ENCODE measurements at places on chromosomes 7 and 10.

GRCh38 chr10:52500476-52500875, 186.4 kb downstream of the DKK1 start:
- no peak for DNase-seq

- DNase-seq, result no peak
These were observed 174.4 kb downstream of the CREB5 start for GRCh38 chr7:28586736-28587135.

DNA sequence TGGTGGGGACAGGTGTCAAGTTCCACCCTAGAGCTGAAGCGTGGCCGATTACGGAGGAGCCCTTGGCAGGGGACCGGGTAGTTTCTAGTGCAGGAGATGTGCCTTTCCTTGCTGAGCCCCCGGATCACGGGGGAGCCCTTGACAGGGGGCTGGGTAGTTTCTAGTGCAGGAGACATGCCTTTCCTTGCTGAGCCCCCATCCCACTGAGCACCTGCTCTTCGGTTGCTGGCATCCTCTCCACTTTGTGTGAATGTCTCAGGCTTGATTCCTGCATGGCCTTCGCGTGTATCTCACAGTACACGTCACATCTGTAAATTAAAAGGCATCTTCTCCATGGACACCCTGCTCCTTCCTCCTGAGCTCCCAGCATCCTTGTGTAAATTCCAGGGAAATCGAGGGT, 263.5 kb downstream of the ADARB2 start:
- no peak for DNase-seq

- DNase-seq, result no peak
These were observed 29.1 kb downstream of the GALNT11 start for GRCh38 chr7:152054367-152055230.

DNA sequence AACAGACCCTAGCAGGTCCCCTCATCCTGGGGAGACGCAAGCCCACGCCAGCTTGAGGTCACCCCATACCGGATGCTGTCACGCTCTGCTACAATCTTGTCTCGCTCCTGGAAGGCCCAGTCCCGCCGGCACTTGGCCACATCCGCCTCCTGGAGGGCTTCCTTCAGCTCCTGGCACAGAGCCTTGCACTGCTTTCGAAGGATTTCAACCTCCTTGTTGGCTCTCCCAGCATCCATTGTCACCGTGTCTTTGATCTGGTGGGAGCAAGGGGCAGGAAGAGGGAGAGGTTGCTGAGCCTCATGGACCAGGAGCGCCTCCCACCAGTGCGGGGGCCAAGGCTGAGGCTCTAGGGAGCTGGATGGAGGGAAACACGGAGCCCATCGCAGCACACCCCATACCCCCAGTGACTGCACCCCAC, 90.9 kb downstream of the DLG5 start:
- DNase-seq, result no peak

GRCh38 chr7:43572516-43573049, 10.3 kb upstream of the STK17A start:
- DNase-seq, result peak; percentile 35

DNA sequence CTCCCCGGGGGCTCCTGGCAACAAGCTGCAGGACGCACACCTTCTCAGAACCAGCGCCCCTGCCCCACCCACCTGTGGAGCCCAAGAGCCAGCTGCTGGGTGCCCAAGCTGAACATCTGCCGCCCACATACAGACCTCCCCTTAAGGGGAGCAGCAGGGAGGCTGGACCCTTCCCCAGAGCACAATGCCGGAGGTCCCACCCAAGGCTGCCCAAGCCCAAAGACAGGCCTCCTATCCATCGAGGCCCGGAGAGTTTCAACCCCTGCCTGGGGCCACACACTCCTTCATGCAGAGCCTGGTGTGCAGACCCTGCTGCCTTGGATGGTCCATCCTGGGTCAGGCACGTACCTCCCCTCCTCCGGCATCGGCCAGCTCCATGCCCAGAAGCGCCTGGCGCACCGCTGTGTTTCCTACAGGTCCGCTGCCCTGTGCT, 48.7 kb downstream of the VIPR2 start:
- DNase-seq, result no peak

DNA sequence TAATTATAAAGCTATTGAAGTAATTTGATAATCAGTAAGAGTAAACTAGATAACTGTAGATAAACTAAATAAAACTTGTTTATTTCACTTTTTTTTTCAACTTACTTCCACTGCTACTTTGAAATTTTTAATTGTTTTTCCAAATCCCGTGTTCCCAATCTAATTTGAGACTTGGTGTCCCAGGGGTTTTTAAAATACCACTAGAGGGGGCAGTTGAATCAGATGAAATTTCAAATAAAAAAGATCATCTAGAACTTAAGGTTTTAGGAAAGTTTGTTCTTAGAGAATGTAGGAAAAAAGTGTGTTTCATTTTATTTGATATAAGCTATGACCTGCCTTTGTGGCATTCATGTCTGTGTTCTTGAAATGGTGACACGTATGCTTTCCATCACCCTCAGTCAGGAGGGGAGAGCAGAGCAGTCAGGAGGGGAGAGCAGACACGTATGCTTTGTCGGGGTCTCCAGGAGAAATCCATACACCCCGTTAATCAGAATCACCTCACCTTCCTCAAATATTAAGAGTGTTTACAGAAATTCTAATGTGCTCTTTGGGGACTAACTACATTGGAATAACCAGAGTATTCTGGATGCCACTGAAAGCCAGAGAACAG, 49.9 kb downstream of the C10orf67 start:
- DNase-seq, result no peak

DNA sequence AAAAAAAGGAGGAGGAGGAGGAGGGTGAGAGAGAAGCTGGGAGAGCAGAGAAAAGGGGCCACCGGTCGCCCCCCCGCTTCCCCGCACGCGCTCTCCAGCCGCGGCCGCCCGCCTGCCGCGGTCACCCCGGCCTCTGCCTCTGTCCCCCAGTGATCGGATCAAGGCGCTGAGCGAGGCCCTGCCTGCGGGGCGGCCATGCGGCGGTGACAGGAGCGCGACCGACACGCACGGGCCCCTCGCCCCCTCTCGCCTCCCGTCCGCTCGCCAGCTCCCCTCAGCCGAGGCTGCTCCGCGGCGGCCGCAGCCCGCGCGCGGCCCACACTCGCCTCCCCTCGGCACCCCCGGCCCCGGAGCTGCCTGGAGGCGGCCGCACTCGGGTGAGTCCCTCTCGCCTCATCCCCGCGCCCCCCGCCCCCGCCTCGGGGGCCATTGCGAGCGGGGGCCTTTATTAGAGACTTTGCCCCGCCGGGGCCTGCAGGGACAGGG, at the start of gene GTF2I:
TSS of gene GTF2I (plus strand) at position 27 of the 486 bp plus-strand sequence. CDS start 31,411 bp downstream, outside the sequence.
- DNase-seq, result no peak

DNA sequence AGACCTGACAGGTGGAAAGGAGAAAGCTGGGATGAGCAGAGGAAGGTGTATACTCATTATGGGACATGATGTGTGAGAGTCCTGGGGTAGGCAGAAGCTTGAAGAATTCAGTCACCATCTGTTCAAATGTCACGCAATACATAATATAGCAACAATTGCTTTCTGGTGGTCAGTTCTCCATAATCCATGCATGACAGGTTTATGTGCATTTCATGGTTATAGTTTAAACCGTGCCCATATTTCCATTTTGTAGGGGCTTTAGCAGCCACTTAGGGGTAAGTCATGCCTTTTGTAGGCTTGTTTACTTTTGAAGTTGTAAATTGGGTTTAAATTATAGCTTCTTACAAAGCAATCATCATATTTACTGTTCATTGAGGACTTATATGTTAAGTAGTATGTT, 158.8 kb downstream of the NXPH1 start:
- no peak for DNase-seq

DNA sequence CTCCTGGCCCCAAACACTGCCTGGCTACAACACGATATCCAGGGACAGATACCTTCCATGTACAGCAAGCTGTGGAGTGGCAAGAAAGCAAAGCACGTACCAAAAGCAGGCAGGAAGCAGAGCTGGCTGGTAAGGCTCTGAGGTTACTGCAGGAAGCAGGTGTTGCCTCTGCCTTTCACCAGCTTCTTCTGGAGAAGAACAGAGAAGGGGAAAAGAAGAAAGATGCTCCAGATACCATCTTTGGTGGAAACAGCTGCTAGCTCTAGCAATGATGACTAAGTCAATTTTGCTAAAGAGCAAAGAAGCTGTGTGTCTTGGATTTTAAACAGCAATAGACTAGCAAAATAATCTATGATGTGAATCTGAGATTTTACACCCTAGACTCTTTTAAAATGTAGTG, 34.9 kb upstream of the PRSS1 start:
- peak; percentile 49 for DNase-seq

GRCh38 chr7:43479042-43479441, 103.9 kb upstream of the STK17A start:
- DNase-seq, result no peak

GRCh38 chr7:115868369-115868768, 162.2 kb downstream of the TFEC start:
- no peak for DNase-seq

DNA sequence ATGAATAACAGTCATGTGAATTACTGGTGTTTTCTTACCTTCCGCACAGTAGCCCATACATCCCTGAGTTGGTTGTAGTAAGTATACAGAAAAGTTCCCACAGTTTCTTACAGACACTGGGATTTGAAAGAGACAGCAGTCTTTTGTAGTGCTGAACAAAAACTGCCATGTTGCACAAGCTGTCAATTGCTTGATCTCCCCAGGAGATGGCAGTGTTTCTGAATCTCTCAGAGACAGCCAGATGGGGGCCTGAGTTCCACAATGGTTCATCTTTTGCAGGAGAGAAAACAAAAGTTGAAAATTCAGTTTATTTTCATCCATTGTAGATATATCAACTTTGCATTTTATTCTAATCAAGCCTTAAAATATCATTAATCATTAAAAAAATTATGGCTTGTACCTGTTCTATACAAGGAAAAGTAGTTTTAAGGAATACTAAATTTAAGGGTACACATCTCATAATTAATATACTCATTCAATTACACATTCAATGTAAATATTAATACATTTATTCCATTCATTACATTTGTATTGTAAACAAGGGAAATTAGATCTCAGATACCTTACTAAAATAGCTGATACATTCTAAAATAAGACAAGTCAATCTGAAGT, 14.5 kb downstream of the VWDE start:
- peak; percentile 42 for DNase-seq

GRCh38 chr7:128022631-128023532, 8.4 kb downstream of the LRRC4 start:
- no peak for DNase-seq

- DNase-seq, result no peak
These were observed 109.8 kb upstream of the TARP start for GRCh38 chr7:38383281-38383680.

GRCh38 chr7:44595934-44596635, 10.3 kb upstream of the OGDH start:
- DNase-seq, result no peak

- DNase-seq, result no peak
These were observed 138.9 kb upstream of the COBL start for GRCh38 chr7:51455513-51455912.

- DNase-seq, result peak; percentile 29
These were observed 153.6 kb downstream of the HDAC9 start for GRCh38 chr7:18648849-18649758.

GRCh38 chr7:139457153-139457946, 26.1 kb downstream of the KLRG2 start:
- no peak for DNase-seq

GRCh38 chr7:34832020-34832419, 174.0 kb downstream of the NPSR1 start:
- DNase-seq, result no peak

- no peak for DNase-seq
These were observed 286.3 kb upstream of the CDC14C start for GRCh38 chr7:48638041-48638440.

- DNase-seq, result no peak
These were observed 194.1 kb downstream of the DGKI start for GRCh38 chr7:137652721-137653120.

- DNase-seq, result no peak
These were observed 61.3 kb upstream of the BICC1 start for GRCh38 chr10:58451193-58451889.

DNA sequence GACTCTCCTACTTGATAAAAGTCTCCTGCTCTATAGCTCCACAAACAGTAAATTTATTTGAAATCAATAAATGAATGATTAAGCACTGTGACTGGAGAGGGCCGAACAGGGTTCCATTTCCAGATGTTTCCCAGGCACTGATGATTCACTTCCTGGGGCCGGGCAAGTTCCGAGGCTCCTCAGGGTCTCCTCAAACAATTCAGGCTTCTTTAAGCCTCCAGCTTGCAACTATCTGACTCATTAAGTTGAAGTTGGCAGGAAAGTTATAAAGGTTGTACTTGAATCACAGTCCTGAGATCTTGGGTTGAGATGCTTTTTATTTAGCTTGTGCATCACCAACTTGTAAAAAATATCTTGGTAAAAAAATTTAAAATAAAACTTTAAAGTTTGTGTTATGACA, 612.9 kb downstream of the DNAJB6 start:
- no peak for DNase-seq

GRCh38 chr7:22373388-22373787, 16.4 kb upstream of the RAPGEF5 start:
- DNase-seq, result no peak

DNA sequence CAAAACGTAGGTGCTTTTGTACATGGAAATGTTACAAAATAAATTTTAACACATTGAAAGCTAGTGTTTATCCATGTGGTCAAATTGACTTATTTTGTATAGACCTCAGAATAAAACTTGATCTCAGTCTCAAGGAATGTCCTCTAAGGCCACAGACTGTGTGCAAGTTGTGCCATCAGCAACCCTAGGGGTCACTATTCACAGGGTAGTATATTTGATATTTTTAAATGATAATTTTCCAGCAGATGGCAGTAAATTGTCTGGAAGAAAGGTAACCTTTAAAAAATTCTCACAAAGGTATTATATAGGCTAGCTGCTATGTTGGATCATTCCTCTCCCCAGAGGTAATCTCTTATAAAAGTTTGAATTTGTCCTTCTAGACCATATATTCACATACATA, 12.9 kb upstream of the SNX10 start:
- peak; percentile 47 for DNase-seq

DNA sequence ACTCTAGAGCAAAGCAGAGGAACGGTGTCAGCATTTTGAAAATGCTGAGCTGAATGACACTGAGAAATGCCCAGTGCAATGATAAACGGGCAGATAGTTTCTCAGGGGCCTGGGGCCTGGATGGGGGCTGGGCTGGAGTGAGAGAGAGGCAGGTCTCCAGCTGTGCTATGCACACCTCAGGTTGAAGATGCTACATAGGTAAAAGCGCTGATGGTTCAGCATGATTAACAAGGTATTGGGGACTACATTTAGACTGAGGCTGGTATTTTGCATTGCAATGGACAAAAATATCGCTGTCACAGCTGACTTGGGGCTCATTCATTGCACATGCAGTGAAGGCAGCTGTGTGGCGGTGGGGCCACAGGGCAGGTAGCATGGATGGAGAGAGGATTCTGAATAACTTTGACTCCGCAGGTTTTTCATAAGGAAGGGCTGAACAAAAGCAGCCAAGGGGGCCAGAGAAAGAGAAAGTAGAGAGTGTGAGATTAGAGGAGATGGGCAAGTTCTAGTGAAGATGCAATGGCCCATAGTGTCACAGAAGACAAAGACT, 290.8 kb upstream of the ZNF32 start:
- DNase-seq, result no peak

DNA sequence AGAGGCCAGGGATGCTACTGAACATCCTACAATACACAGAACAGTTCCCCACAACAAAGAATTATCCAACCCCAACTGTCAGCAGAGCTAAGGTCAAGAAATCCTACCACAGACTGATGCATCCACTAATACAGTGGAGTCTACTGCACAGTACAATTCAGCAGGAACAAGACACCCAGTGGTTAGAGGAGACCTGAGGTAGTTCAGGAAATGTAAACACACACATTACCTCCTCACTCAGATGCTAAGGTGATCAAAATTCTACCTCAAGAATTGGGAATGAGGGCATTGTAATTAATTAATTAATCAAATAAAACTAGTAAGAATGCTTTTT, 91.4 kb downstream of the ZFAND4 start:
- DNase-seq, result no peak

GRCh38 chr7:33849004-33849403, 56.3 kb upstream of the BMPER start:
- DNase-seq, result no peak

Data from CD4-positive, alpha-beta T cell treated with Interleukin-15 for 4 hours (primary cell).